Activated gamma-delta T cell treated with Interleukin-2 at 50 U/mL for 16 hours (primary cell): ENCODE measurements at places on chromosomes 12 and 14.
A peak's percentile ranks its signal among the peaks of the same experiment; 100 is the strongest.

- no peak for DNase-seq
Measured at GRCh38 chr12:82015623-82016347, 256.6 kb upstream of the PPFIA2 start.

GRCh38 chr14:101960225-101960624, 4.1 kb upstream of the DYNC1H1 start:
- DNase-seq = no peak

DNA sequence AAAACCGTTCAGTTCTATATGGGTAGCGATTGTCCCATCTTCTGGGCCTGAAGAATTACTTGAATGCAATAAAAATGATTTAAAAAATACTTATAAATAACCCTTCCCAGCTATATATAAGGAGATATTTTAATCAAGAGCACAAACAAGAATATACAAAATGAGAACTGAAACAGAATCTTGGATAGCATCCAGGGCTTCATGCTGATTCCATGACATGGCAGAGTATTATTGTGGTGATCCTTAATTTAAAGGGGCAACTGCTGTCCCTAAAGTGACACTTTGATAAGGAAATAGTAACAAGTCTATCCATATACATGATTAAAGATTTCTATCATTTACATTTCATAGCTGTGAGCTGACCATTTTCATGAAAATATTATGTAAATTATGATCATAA, 18.8 kb downstream of the WBP11 start:
- DNase-seq = no peak

DNA sequence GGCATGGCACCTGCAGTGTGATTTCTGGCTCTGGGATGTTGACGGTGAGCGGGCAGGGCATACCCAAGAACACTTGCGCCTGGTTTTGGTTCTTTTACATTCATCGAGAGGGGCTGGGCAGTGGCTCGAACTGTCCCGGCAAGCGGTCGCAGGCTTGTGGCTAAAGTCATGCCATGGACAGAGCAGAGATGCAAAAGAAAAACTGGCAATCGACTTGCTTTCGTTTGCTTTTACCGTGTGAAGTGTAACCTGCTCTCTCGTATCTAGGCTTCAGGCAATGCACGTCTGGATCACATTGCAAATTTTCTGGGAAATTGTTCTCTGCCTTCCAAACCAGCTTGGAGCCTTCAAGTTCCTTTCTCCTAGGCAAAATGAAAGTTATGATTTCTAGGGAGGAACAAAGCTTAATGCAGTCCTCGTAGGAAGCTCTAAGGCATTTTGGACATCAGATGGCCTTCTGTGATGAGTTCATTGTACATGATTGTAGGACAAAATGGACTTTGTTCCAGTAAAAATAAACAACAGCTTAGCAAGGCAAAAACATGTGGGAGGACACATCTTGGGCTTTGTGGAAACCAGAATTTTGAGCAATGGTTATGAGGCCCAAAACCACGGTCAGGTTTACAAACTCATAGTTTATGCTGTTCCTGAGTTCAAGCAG, 18.3 kb downstream of the ADGRD1 start:
- no peak for DNase-seq

- DNase-seq = no peak
Measured at GRCh38 chr12:497501-498160, 37.9 kb downstream of the B4GALNT3 start.

DNA sequence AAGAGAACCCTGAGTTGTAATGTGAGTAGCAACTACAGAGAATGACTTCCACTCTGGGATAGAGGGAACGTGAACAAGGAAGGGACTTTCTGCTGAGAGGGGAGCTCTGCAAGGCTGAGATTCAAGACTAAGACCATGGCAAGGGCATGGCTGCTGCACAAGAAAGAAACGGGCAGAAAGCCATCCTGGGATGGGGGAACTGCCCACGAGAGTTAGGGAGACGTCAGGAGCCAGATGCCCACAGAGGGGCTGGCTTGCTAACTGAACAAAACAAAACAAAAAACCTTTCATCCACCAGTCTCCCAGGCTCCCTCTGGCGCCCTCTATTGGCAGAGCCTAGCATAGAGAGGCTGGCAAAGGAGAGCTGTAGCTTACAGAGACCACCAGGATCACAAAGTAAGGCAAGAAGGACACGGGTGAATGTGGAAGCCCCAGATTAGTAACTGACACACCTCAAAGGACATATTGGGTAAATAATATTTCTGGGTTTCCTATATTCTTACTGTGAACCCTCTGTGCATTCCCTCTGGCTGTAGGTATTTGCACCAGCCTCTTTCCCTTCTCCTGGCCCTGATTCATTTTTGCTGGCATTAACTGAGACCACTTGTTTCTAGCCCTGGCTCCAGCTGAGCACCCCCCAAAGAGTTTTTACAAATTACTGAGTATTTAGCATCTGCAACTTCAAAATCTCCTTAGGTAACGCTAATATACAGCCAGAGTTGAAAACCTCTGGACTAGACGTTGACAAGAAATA, 338.3 kb downstream of the EMP1 start:
- DNase-seq = peak; percentile 4

DNA sequence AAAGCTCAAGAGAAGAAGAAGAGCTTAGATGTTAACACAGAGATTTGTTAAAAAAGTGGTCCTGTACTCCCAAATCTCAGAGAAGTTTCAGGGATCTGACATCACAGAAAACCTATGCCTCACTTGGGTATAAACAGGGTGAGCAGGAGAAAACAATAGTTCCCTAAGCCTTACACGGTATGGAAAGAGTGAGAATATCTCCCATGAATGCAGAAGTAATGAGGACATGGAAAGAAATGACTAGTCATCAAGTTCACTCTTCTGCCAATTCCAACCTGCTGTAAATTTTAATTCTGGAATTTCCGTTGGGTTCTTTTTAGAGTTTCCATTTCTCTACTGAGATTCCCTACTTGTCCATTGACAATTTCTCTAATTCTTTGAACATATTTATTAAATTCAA, 6.2 kb upstream of the PTGER2 start:
- DNase-seq = no peak

GRCh38 chr14:24285351-24285750, 14.0 kb upstream of the RABGGTA start:
- no peak for DNase-seq

GRCh38 chr12:91975891-91976290, 169.8 kb downstream of the BTG1 start:
- no peak for DNase-seq
